ENCODE measurements at places on chromosomes 2 and 18.

GRCh38 chr2:209985874-209986273, 16.6 kb upstream of the RPE start:
- DNase-seq = no peak

- DNase-seq = no peak
Observed at GRCh38 chr2:79369127-79369526, 143.7 kb upstream of the CTNNA2 start.

- no peak for DNase-seq
Observed at GRCh38 chr18:74965682-74966081, 243.3 kb downstream of the PTGR3 start.

DNA sequence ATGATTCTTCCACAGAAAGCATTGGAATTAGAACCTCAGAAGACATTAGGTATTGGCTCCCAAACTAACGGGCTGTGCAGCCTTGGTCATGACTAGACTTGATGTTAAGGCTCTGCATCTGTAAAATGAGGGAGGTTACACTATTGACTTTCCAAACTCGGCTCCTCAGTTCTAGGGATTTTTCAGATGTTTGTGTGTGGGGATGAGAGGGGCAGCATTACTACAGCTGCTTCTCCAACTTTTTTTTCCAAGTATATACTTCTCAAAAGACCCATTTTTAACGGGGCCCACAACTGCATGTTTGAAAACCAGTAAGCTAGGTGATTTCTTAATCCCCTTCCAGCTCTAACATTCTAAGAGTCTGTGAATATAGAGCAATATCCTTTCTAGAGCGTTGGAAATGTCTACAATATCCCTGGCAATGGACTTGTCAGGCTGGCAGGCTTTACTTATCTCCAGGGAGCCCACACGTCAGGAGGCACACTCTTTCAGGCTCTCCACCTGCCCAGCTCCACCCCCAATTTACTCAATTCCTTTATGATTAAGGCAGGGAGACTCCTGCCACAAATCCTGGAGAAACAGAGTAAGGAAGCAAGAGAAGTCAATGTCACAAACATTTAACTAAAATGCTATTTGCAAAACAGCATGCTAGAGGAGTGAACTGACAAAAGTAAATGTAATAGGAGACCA, 844 bp upstream of the MPV17 start:
- DNase-seq = peak; percentile 55

GRCh38 chr2:111165084-111165483, 44.4 kb downstream of the BCL2L11 start:
- DNase-seq = no peak

- no peak for DNase-seq
Observed at GRCh38 chr2:175854129-175854528, 147.9 kb downstream of the LNPK start.

DNA sequence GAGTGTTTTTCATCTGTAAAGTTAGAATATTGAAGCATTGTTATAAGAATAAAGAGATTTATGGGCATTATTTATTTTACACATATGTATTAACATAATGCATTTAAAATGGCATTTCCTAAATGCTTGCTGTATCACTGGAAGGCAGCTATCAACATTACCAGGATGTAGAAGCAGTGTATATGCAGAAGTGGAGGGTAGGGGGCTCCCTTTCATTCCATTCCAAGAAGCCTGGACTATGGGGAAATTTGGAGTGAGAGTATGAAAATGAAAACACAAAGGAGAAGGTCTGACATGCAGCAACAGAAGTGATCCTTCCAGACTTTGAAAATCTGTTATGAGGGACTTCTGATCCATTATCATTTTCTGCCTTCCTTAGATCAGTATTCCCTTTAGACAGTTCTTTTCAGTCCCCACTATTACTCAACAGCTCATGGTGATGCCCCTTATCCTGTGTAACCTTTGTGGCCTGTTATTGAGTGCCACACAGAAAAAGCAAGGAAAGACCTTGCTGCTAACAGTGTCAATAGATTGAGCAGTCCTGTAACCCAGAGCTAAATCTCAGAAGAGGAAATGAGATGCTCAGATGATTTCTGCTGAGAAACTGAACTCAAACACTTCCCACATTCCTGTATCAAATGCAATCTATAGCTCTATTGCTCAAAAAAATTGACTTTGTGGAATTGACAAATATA, 216.6 kb downstream of the HNMT start:
- no peak for DNase-seq

GRCh38 chr2:128544321-128545037, 225.8 kb upstream of the HS6ST1 start:
- no peak for DNase-seq

DNA sequence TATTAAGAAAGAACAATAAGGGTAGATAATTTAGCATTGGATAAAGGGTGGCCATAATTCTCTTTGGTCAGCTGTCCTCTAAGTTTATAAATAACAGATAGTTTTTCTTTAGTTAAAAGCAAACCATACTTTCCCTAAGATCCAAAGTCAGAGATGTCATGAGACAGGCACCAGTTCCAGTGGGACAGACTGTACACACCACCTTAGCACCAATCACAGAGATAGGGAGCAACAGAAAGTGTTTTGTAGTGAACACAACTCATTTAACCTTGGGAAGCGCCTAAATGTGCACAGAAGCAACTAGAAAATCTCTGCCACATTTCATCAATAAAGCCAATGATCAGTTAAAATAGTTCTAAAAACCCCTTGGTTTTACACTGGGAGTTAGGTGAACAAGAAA, 186.8 kb upstream of the SMAD7 start:
- no peak for DNase-seq

DNA sequence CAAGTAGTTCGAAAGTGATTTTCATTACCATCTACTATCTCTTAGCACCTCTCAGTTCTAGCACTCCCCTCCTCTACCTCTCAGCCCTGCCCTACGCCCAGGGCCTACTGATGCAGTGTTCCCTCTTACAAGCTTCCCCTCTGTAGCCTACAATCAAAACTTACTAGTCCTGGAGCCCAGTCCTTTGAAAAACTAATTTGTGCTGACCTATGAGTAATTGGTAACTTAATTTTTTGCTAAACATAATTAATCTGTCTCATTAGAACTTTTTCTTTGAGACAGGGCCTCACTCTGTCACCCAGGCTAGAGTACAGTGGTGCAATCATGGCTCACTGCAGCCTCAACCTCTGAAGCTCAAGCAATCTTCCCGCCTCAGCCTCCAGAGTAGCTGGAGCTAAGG, 44.9 kb downstream of the MREG start:
- DNase-seq = no peak

- no peak for DNase-seq
Observed at GRCh38 chr2:230657462-230657861, 55.2 kb upstream of the CAB39 start.

GRCh38 chr2:109633284-109633961, 19.3 kb downstream of the SOWAHC start:
- no peak for DNase-seq

DNA sequence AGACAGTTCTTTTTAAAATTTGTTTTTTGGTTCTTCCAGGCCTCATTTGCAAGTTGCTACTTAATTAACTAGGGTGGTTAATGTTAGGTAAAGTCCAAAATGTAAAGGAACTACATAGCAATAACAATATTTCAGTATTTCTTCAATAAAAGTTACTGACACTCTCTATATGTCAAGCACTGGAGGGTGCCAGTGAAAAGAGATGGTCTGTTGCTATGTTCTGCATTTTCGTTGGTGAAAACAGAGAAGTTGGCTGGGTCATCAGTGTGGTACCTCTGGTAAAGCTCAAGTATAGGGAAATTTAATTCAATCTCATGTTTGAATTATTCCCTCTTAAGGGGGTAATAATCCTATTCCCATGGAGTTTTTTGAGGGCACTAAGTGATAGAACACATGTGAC, 16.3 kb upstream of the SCN1A start:
- no peak for DNase-seq

GRCh38 chr2:14257801-14258507, 374.6 kb upstream of the LRATD1 start:
- DNase-seq = no peak

- DNase-seq = no peak
Observed at GRCh38 chr2:51350100-51350499, 318.2 kb upstream of the NRXN1 start.

DNA sequence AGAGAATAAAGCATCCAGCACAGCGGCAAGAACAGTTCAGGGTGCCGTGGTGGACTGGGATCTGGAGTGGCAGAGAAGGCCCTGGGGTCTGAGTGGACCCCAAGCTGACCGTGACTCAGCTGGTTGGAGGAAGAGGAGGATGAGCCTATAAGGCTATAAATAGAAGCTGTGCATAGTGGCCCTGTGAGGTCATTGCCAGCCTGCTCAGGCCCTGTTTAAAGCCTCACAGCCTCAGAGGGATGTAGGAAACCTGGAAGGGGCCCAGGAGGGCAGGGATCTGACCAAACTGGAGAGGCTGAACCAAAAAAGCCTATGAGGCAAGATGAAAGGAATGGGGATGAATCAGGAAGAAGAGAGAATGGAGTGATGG, 11.3 kb upstream of the DES start:
- no peak for DNase-seq

DNA sequence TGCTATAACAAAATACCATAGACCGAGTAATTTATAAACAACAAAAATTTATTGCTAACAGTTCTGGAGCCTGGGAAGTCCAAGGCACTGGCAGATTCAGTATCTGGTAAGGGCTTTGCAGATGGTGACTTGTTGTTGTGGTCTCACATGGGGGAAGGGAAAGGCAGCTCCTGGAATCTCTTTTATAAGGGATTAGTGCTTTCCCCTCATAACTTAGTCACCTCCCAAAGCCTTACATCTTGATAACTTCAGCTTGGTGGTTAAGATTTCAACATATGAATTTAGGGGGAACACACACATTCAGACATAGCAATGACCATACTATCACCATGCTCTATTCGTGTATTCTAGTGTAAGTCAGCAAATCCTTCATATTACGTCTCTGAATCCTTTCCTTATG, 447.6 kb upstream of the TCF4 start:
- DNase-seq = no peak

Data from SW 1271 (cell line).